ENCODE measurements at places on chromosomes 2 and 18.

GRCh38 chr2:69946351-69947324 lies 14.8 kb downstream of the ASPRV1 start:
- peak; percentile 33 for DNase-seq

- no peak for DNase-seq
Measured at GRCh38 chr2:219893541-219893940, 266.1 kb downstream of the SLC4A3 start.

DNA sequence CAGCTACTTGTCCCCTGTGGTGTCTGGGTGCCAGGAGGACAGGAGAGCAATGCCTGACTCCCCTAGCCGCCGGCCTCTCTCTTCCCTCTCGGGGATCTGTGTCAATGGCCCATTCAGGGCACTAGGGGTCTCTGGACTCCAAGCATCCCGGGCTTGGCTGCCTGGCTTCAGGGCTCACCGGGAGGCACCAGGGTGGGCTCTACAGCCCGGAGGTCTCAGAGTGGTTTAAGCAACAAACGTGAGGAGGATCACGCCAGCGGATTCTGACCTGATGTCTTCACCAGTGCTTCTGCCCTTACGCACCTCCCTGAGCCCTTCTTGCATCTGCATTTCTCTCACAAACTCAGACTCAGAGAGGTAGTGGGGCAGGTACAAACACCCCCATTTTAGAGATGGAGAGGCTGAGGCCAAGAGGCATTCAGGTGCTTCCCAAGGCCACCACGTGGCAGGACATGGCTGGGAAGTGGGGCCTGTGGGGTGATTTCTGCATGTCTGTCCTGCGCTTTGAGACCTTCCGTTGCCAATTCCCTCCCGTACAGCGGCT lies 243.0 kb downstream of the CELF4 start:
- DNase-seq = no peak

DNA sequence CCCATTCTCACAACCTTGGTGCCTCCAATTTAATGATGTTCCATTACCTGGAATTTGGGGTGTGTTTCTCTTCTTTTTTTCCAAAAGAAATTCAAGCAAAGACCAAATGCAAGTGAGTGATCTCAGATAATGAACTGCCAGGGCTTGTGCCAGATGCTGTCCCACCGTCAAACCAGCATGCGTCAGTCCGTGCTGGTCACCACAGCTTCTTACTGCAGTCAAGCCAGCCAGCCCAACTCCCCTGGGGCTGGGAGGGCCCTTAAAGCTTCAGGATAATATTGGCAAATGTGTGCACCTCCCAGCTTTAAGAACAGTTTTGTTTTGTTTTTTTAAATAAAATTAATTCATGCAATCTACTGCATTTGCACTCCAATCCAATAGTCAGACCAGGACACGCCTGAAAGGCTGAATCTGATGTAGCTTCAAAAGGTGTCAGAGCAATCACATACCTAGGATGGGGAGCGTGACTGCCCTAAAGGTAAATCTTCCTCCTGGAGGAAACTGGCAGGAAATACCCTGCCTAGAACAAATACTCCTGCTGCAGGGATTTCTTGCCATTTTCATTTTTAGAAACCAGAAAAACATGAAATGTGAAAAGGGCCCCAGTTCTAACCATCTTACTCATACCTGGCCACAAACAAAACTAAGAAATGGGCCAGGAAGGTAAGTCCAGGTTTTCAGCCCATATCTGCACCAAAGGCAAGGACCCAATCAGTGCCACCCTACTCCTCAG lies 26.8 kb upstream of the SP3 start:
- DNase-seq = no peak

GRCh38 chr18:7618891-7619442 lies 51.9 kb downstream of the PTPRM start:
- no peak for DNase-seq

DNA sequence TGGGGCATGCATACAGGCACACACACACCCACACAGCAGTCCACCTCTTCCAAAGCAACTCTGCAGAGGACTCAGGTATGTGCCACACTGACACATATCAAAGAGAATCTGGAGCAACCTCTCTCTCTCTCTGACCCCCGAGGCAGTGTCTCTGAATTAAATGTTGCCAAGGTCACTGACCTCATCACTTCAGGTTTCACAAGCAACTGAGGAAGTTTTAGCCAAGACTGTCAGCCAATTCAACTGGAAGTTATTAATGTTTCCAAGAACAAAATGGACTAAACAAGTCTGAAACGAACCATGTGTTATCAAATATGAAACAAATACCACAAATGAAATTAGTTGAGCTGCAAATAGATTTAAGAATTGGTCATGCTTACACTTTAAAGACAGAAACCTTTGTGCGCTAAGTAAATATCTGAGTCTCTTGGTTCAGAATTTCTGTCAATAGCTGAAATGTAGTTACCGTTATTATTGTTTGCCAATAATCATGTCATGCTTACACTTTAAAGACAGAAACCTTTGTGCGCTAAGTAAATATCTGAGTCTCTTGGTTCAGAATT lies 86.1 kb downstream of the SLC25A12 start:
- DNase-seq = no peak

DNA sequence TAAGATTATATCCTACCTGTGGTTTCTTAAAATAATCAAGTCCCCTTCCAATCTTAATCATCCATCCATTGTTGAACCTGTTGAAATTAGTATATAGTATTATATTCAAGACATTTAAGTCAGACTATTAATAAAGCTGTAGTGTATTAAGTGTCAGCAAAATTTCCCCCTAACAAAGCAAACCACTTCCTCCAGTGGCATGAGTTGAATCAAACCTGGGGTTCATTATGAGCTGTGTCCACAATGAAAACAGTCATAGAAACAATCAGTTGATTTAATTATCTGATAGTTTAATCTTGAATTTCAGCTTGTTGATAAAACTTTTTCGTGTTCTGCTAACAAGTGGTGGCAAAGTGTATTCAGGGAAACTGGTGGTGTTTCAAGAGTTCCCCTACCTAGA lies 11.3 kb downstream of the MITD1 start:
- no peak for DNase-seq

DNA sequence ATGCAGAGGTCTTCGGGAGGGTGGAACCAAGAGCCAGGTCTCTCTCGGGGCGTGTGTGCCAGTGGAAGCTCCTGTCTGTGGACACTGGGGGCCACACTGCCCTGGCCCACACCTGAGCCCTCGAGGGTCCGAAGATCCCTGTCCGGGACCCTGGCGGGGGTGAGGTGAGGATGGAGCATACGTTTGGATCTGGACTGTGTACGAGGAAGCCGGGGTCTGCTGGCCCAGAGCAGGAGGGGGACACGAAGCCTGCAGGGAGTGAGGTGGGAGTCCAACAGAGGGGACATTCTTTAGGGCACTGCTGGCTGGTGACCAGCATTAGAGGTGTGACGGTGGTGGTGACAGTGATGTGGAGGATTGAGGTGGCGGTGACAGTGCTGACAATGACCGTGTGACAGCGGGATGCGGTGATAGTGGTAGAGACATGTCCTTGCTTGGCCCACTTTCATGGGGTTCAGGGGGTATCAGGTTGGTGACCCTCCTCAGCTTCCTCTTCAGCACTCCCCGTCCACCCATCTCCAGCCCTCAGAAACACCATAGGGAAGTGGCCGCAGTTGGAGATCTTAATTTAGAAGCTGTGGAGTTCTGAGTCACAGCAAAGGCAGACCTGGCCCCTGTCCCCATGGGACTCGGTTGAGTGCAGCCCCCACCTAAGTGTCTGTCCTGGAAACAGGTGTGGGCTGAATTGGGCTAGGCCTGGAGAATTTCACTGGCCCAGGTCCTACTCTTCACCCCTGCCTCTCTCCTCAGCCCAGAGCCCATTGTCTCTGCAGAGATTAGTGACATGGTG lies 252.0 kb downstream of the DYSF start:
- no peak for DNase-seq

DNA sequence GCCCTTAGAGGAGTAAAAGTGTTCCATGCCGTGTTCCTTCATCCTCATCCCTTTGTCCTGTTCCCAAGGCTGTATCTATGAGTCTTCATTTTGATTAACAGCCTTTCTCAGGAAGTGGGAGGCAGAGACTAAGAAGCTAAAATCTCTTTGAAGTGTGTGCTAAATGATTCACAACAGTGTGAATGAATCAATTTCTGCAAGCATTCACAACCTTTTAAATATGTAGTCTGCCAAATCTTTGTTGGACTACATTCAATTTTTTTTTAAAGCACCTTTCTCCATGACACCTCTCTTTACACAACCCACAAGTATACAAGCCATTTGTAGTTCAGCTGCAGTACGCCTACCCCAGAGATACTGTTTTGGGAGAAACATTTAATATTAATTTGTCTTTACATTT lies 408.6 kb upstream of the FANCL start:
- no peak for DNase-seq

DNA sequence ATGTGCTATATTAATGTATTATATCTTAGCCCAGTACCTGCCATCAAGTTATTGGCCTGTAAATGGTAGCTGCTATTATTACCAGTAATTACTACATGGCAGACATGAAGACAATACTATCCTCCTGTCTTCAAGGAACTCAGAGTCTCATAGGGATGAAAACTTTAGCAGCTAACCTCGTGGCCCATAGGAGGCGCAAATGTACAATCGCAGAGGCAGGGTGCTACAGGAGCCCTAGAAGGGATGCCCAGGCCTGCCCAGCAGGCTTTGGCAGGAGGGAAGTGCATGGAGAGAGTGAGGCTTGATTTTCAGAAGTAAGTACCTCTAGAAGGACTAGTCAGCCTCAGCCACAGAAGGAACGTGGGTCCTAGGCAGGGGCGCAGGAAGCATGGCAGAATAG lies 44.7 kb upstream of the KIDINS220 start:
- DNase-seq = peak; percentile 71

GRCh38 chr2:150346806-150347205 lies 140.7 kb downstream of the RND3 start:
- DNase-seq = no peak

DNA sequence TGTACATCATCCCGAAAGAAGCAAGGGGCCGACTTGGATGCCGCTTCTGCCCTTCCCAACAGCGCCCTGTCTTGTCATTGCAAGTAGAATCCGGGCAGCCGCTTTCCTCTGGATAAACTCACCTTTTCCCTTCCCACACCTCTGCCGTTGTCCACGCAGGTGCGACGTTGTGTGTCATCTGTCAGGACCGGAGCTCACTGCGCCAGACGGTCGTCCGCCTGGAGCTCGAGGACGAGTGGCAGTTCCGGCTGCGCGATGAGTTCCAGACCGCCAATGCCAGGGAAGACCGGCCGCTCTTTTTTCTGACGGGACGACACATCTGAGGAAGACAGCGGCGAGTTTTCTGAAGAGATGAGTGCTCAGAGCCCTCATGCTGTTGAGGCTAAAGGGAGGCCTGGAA lies 29.9 kb downstream of the NTSR2 start:
- DNase-seq = no peak

GRCh38 chr2:133836691-133837345 lies 268.6 kb upstream of the NCKAP5 start:
- DNase-seq = peak; percentile 61

DNA sequence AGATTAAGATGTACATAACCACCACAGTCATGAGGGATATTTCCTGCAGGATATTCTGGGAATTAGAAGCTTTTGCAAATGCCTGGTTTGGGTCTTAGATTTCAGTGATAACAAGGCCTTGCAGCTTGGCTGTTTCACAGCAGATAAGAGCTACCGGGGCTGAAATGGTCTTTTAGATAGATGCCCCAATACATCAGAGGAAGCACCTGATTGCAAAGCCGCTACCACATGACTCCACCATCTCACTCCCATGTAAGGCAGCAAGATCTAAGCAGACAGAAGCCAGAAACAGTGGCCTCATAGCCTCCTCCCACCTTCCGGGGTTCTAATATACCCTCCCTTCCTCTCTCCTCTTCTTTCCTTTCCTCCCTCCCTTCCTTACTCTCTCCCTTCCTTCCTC lies 31.1 kb upstream of the EPG5 start:
- DNase-seq = no peak

DNA sequence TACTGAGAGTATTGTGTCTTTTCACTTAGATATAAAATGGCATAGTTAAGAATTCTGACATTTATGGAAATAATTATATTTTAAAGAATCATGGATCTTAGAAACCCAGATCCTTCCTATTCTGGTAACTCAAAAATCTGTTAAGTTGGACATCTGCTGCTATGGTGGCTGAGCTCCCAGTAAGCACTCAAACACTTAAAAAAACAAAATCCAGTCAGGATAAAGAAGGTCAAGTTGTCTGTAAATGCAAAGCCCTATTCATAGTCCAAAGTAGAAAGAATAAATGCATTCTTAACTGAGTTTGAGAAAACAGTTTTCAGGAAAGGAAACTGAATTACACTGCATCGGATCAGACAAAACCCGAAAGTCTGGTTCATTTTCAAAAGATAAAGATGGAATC lies 35.6 kb downstream of the EIF2AK3 start:
- no peak for DNase-seq

DNA sequence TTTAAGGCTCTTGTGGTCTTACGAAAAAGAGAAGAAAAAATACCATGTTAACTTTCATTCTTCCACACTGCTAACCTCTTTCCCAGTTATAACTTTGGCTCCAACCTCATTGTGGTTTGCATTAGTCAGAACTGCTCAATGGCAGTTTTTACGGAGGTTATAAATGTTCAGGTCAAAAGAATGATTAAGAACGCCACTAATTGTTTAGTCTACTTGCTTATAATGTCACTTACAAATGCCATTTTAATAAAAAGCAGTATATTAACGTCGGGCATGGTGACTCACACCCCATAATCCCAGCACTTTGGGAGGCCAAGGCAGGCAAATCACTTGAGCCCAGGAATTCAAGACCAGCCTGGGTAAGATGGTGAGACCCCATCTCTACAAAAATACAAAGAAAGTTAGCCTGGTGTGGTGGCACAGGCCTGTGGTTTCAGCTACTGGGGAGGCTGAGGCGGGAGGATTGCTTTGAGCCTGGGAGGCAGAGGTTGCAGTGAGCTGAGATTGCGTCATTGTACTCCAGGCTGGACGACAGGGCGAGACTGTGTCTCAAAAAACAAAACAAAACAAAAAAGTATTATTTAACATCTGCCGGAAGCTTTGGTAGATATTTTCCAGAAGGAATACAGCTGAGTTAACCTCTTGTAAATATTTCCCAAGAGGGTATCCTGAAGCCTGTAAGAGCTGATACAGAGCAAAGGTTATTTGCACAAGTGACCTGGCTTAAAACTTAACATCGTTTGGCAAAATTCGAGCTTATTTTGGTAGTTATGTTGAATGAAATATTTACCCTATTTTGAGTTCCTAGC lies 5.1 kb downstream of the AGPS start:
- DNase-seq = peak; percentile 67

DNA sequence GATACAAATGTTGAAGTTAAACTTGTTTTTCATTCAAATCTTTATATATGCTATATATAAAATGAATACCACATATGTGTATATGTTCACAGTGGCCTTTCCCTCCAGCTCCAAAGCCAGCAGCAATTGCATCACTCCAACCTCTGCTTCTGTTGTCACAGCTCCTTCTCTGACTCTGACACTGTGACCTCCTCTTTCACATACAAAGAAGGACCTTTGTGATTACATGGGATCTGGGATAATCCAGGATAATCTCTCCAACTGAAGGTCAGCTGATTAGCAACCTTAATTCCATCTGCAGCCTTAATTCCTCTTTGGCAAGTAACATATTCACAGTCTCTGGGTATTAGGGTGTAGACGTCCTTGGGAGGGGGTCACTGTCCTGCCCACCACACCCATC lies 8.4 kb downstream of the FLACC1 start:
- no peak for DNase-seq

GRCh38 chr2:48601349-48601748 lies 16.3 kb upstream of the GTF2A1L start:
- DNase-seq = peak; percentile 20

- no peak for DNase-seq
Measured at GRCh38 chr18:80192653-80193385, 54.5 kb downstream of the PARD6G start.
